Smooth muscle cell of the brain vasculature (primary cell): ENCODE measurements at places on chromosomes 2 and 18.

DNA sequence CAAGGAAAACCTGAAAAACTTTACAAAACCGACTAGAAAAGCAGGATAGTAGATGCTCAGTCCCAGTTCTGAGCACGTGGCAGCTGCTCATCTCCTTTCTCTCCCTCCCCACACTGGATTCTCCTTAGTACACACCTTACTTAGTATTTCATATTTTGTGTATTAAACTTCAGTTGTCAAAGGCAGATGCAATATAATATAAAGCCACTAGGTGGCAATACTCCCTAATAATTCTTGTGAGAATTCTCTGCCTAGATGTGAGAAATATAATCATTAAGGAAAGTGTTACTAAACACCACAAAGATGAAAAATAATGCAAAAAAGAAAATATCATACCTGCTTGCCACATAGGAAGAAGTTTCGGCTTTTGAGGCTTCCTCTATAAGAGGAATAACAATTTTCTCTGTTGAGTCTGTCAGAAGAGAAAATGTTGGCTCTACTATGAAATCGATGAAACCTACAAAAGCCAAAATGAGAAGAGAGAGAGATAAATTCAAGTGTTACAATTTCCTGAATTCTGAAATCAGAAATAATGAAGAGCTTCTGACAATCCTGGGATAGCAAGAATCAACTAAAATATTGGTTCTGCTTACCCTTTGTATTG is 200.6 kb downstream of the PPP1R1C start:
- DNase-seq, result peak; percentile 15

DNA sequence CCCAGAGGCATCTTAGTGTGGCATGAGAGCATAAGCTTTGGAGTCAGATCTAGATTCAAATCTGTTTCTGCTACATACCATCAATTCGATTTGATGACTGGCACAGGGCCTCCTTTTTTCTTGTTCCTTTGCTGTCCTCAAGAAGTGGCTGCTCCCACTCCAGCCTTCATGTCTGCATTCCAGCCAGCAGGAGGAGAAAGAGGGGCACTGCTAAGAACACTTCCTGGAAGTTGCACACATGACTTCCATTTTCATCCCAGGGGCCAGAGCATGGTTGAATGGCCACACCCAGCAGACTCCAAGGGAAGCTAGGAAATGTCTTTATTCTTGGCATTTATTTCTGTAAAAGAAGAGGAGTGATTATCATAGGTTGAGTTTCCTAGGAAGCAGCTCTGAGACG is 50.4 kb downstream of the EML6 start:
- no peak for DNase-seq

DNA sequence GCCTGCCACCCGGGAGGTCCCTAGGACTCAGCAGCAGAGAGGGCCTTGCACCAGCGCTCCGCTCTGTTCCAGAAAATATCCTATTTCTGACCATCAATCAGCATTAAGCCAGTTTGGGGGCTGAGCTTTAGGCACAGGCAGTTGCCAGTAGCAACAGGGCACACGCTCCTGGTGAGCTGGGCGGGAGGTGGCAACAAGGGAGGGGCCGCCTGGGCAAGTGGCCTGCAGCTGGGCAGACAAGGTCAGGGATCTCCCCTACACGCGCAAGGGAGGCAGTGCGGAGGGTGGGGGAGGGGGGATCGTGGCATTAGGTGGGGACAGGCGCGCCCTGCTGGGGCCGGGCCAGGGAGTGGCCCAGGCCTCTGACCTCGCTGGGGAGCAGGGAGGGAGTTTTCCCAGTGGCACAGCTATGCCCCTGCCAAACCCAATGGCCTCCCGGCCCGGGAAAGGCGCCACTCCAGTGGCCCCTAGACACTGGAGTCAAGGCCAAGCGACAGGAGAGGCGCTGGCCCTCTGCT is 302.8 kb downstream of the NCKAP5 start:
- DNase-seq, result no peak

DNA sequence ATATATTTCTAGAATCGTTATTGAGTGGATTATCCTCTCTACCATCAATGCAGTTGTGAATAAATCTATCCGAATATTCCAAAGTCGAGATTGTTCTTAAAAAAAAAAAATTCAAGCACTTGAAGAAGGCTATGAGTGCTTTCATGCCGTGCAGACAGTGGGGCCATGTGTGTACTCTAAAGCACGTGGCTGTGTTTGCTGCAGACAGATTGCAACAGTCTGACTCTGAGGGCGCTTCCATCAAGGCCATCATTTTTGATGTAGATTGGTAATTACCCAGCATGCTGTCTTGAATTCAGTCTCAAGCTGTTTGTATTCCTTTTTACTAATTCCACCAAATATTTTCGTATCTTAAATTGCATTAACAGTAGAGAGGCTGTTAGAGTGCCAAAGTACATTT is 325.9 kb upstream of the LINC00305 start:
- no peak for DNase-seq

DNA sequence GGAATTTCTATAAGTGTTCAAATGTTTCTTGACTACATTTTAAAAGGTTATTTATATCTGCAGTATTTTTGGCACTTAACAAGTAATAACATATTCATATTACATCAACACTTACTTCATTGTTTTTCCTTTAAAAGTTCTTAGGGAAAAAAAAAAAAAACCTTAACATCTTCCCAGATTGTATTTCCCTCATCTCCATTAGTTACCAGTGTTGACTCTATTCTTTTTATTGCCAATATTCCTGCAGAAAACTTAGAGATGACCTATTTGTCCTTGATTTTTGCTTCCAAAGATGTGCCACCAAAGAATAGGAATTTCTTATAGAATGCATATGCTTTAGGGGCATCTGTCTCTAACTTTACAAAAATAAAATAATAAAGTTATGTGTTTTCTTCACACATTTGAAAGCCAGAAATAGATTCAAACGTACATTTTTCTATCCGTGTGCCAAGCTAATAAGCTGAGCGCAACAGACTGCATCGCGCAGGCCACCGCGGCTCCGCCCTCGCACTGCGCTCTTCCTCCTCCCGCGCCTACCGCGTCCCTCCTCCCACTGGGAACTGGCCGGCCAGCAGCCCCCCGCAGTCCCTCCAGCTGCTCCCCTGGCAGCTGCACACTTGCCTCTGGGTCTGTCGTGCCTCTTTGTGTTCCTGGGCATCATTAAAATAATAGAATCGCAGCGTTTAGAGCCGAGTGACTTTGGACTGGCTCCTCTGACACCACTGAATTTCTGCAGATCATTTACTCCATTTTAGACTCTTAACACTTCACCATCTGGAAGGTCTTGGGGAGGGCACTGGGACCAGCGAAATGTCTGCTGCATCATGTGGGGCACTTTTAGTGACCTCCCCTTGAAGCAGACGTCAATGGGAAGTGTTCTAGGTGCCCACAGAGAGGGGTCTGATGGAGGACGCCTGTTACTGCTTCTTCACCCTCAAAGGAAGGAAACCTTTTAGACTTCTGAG is 21.2 kb upstream of the NAB1 start:
- DNase-seq, result no peak

- DNase-seq, result no peak
These were observed 76.2 kb downstream of the CHRNA1 start for GRCh38 chr2:174688079-174688478.

- no peak for DNase-seq
These were observed 404.3 kb downstream of the PID1 start for GRCh38 chr2:228866781-228867180.

DNA sequence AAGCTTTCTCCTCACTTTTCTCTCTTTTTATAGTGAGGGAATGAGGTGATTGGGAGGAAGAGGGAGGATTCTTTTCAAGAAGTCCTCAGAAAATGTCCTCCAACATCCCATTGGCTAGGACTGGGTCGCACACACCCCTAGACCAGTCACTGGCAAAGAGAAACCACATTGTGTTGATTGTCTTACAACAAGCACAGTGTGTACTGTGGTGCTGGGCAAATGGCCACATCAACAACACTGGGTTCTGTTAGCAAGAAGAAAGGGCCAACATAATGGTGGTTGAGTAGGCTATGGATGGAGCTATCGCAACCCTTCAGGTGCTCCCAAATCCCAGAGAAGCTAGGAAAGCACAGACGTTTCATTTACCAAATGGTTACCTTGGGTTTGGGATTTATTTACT is 18.7 kb upstream of the PTPN4 start:
- DNase-seq, result no peak

GRCh38 chr2:20424300-20425290 is 22.3 kb upstream of the RHOB start:
- DNase-seq, result no peak

GRCh38 chr2:144261336-144261735 is 258.6 kb downstream of the ZEB2 start:
- no peak for DNase-seq

DNA sequence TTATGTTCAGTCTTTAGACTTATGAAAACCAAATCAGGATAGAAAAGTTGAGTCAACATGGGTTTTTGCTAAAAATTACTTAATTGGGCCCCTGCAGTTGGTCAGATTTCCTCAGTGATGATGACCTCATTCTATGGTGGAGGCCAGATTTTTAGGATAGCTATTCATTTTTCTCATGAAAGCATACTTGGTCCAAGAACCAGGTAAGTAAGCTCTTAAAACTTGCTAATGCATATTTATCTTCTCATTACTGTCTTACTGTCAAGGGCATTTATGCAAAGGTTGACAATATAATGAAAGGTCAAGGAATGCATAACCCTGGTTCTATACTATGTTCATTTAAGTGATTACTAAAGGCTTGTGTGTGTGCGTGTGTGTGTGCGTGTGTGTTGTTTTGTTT is 650.6 kb downstream of the SATB2 start:
- DNase-seq, result no peak

GRCh38 chr18:2326999-2327398 is 244.3 kb downstream of the METTL4 start:
- DNase-seq, result no peak
